Progenitor cell of endocrine pancreas (in vitro differentiated cells): ENCODE measurements at places on chromosomes 2 and 18. TPM values are rescaled to one million over a fixed set of nuclear protein-coding genes. Genes with fewer than 3 reads are reported as not detected.
A peak's percentile ranks its signal among the peaks of the same experiment; 100 is the strongest.

DNA sequence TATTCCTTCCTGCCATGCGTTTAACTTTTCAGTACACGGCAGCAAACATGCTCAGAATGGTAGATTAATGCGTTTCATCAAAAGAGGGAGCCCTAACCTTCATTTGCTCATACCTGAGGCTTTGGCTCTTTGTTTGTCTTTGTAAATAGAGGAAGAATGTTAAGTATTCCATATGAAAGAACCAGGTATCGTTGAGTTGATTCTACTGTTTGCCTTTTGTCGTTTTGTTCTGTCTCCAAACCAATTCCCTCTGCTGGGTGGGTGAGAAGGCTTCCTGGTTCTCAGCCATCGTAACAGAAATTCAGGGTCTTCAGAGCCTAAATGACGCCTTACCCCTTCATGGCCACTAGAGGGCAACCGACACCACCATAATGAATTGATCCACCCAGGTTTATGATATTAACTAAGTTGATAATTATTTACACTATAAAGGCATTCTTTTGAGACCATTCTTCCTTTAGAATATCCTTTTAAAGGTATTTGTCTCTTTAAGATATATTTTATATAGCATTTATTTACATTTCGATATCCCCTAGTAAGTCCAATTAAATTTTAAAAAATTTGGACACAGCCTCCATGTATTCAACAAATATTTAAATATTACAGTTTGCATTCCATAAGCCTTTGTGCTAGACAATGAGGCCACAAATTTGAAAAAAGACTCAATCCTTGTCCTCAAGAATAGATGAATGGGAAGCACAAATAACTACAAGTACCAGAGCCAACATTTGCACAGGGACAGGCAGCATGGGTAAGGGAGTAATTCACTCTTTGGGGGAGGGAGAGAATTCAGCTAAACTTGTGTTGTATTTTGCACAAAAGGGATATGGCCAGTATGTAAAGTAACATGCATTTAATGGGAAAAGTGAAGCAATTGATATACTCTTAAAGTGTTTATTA, 48.1 kb downstream of the TIMM21 start:
- H3K4me1 ChIP-seq: peaks cover 13% of the 10 kb centered on the region
- peak overlapping the region; percentile 84 for H3K27ac ChIP-seq
- DNase-seq: no peak
- H3K4me3 ChIP-seq: peak overlapping the region; percentile 62
- H3K27me3 ChIP-seq: no peaks in the 10 kb centered on the region
- no peaks in the 10 kb centered on the region for H3K36me3 ChIP-seq

DNA sequence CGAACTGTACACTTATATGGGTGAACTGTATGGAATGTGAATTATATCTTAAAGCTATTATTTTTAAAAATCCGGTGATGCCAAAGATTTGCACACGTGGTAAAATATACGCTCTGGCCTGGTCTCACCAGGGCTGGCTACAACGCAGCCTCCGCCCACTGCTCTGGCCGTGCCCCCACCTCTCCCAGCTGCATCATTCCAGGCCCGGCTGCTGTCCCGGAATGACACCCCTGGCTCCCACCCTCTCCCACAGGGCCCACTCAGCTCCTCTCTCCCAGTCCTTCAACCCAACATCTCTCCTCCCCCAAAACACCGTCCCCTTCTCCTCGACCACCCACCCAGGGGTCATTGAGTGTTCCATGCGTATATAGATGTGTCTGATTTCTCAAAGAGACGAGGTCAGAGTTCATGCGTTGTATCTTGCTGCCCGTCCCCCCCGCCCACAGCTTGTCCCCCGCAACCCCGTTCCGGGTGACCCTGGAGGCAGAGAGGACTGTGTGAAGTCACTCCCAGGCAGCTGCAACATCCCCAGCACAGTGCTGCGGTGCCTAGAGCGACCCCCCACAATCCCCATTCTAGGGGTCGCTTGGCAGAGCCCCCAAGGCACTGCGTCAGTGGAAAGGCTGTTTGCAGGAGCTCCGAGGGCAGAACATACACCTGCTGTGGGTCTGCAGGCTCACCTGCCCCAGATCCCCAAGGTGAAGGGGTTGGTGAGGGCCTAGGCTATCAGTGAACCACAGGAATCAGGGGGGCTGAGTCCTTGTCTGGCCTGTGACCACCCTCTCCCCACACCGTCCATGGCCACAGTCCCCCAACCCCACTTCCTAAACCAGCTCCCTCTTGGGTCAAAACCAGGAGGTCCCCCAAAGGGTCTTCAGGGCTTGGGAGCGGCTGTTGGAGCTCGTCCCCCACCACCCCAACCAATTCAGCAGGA, 13.3 kb downstream of the DNMT3A start:
- DNase-seq: no peak
- no peaks in the 10 kb centered on the region for H3K27me3 ChIP-seq
- peaks cover 19% of the 10 kb centered on the region for H3K36me3 ChIP-seq
- H3K27ac ChIP-seq: no peak overlapping the region
- H3K4me1 ChIP-seq: peaks cover 7% of the 10 kb centered on the region

GRCh38 chr2:126513033-126513432, 142.9 kb upstream of the GYPC start:
- H3K36me3 ChIP-seq: no peaks in the 10 kb centered on the region
- H3K27me3 ChIP-seq: peaks cover 31% of the 10 kb centered on the region
- no peak overlapping the region for H3K4me3 ChIP-seq
- H3K4me1 ChIP-seq: peaks cover 11% of the 10 kb centered on the region
- DNase-seq: no peak

- H3K27me3 ChIP-seq: no peaks in the 10 kb centered on the region
- H3K27ac ChIP-seq: no peak overlapping the region
- H3K36me3 ChIP-seq: peaks cover 23% of the 10 kb centered on the region
- no peak overlapping the region for H3K4me3 ChIP-seq
- H3K4me1 ChIP-seq: peaks cover 3% of the 10 kb centered on the region
Observed at GRCh38 chr18:39701839-39702238, 2136.2 kb upstream of the CELF4 start.

GRCh38 chr2:16148632-16149348, 208.4 kb downstream of the MYCN start:
- DNase-seq: no peak
- no peak overlapping the region for H3K27ac ChIP-seq
- H3K4me3 ChIP-seq: no peak overlapping the region
- H3K27me3 ChIP-seq: no peaks in the 10 kb centered on the region

DNA sequence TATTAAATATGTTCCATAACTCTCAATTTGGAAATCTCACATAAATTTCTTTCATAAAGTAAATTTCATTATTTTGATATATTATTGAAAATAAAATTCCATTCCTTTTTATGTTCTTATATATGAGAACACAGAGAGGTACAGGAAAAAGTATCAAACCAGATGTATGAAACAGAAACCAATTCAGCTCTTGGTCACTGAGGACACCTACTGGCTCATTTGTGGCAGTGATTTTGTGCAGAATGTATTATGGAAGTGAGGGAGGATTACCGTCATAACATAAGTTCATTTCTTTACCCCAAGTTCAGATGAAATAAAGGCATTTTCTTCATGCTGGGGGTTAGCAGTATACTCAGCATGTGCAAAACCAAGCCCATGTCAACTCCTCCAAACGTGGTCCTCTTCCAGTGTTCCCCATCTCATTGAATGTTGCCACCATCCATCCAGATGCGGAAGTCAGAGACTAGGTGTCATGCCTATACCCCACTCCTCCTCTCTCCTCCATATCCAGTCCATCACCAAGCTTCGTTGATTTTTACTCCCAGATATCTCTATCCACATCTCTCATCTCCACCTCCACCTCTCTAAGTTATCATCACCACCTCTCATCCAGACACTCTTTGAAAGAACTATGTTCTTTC, 41.7 kb upstream of the MALL start:
- peaks cover 14% of the 10 kb centered on the region for H3K36me3 ChIP-seq
- no peaks in the 10 kb centered on the region for H3K4me1 ChIP-seq
- H3K27ac ChIP-seq: no peak overlapping the region
- H3K27me3 ChIP-seq: no peaks in the 10 kb centered on the region

DNA sequence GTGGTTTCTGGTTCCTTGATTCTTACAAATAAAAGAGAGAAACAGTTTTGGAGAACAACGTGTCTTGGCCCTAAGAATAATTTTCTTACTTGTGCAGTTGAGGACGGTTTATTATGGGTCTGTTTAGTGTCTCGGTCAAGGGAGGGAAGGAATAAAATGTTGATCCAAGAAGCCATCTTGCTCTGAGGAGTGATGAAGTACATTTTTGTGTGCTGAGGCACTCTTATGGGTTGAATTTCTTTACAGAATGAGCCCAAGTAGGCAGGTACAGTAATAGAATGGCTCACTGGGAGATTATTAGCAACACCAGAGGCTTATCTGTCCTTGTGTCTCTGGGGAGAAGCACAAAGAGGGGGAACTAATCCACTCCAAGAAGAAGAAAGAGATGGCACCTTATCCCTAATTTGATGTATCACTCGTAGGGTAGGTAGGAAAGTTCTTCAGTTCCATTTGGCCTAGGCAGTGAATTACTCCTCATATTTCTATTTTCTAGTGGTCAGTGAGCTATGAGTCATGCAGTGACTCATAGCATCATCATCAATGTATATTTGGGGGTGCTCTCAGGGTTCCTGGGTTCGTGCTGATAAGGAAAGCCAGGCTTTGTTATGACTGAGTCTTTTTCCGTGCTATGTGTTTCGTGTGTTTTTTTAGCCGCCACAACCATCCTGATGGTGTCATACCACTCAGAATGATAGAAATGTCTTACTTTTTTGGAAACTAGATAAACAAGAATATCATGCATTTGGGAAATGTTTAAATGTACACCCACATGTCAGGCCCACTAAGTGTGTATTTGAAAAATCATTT, 250.1 kb upstream of the CTAGE1 start:
- H3K4me1 ChIP-seq: peaks cover 3% of the 10 kb centered on the region
- no peak for DNase-seq
- no peaks in the 10 kb centered on the region for H3K27me3 ChIP-seq
- H3K4me3 ChIP-seq: no peak overlapping the region
- no peak overlapping the region for H3K27ac ChIP-seq

GRCh38 chr2:40556739-40557138, 104.8 kb upstream of the SLC8A1 start:
- H3K4me3 ChIP-seq: no peak overlapping the region
- DNase-seq: no peak
- H3K36me3 ChIP-seq: no peaks in the 10 kb centered on the region
- peaks cover 6% of the 10 kb centered on the region for H3K27me3 ChIP-seq

GRCh38 chr2:240955306-240956170, 42.9 kb upstream of the SNED1 start:
- H3K4me3 ChIP-seq: no peak overlapping the region
- no peaks in the 10 kb centered on the region for H3K36me3 ChIP-seq
- peak; percentile 5 for DNase-seq
- H3K27ac ChIP-seq: no peak overlapping the region
- peaks cover 14% of the 10 kb centered on the region for H3K27me3 ChIP-seq
- H3K4me1 ChIP-seq: peaks cover 5% of the 10 kb centered on the region

- peaks cover 3% of the 10 kb centered on the region for H3K27me3 ChIP-seq
- peaks cover 5% of the 10 kb centered on the region for H3K36me3 ChIP-seq
- no peaks in the 10 kb centered on the region for H3K4me1 ChIP-seq
Observed at GRCh38 chr2:134590679-134591078, 128.1 kb downstream of the TMEM163 start.

- no peaks in the 10 kb centered on the region for H3K4me1 ChIP-seq
- H3K4me3 ChIP-seq: no peak overlapping the region
- peaks cover 4% of the 10 kb centered on the region for H3K36me3 ChIP-seq
- DNase-seq: no peak
- H3K27ac ChIP-seq: no peak overlapping the region
Observed at GRCh38 chr2:128341621-128342020, 23.0 kb upstream of the HS6ST1 start.

- no peak for DNase-seq
- no peaks in the 10 kb centered on the region for H3K4me1 ChIP-seq
- H3K27ac ChIP-seq: no peak overlapping the region
- H3K27me3 ChIP-seq: no peaks in the 10 kb centered on the region
- no peaks in the 10 kb centered on the region for H3K36me3 ChIP-seq
- no peak overlapping the region for H3K4me3 ChIP-seq
Observed at GRCh38 chr18:6013171-6013810, 118.0 kb upstream of the TMEM200C start.

DNA sequence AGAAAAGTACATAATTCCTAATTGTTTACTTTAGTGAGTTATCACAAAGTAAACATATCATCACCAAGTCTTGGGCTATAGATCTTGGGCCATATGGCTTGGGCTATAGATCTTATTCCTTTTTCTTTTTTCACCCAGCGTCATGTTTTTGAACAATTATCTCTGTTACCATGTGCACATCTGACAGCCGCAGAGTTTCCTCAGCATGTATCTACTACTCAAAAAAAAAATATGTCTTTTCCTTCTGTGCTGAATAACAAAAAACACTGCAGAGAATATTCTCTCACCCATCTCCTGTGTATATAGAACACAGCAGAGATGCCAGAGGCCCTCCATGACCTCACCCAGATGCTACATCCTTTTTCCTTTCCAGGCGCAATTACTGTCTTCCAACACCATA, 76.2 kb upstream of the MYO3B start:
- no peaks in the 10 kb centered on the region for H3K4me1 ChIP-seq
- H3K27me3 ChIP-seq: peaks cover 17% of the 10 kb centered on the region
- H3K27ac ChIP-seq: no peak overlapping the region
- DNase-seq: no peak
- no peaks in the 10 kb centered on the region for H3K36me3 ChIP-seq

DNA sequence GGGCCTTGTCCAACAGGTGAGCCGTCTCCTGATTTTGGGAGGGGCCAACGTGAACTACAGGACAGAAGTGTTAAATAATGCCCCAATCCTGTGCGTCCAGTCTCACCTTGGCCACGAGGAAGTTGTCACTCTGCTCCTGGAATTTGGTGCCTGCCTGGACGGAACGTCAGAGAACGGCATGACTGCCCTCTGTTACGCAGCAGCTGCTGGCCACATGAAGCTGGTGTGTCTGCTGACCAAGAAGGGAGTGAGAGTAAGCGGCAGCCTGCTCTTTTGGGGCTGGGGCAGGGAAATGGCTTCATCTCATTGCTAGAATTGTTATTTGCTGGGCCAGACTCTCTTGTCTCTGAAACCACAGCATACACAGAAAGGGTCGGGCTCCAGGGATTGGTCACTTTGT, 92.3 kb downstream of the WDSUB1 start:
- DNase-seq: no peak
- no peaks in the 10 kb centered on the region for H3K4me1 ChIP-seq
- H3K4me3 ChIP-seq: no peak overlapping the region
- H3K27me3 ChIP-seq: no peaks in the 10 kb centered on the region

DNA sequence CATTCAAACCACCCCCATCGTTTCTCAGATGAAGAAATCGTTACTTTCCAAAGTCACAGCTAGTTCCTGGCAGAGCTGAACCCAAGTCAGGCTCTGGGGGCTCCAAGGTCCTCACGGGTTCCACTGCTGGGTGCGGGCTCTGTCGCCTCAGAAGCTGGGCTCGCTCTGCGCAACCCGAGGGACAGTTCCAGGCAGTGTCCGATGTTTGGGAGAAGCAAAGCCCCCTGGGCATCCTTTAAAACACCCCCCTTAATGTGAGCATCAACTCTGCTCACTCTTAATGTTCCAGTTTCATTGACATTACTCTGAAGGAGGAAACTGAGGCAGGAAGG, 796 bp downstream of the AOX1 start:
- H3K4me3 ChIP-seq: peak overlapping the region; percentile 72
- peaks cover 36% of the 10 kb centered on the region for H3K27me3 ChIP-seq
- no peaks in the 10 kb centered on the region for H3K36me3 ChIP-seq
- DNase-seq: no peak
- no peak overlapping the region for H3K27ac ChIP-seq

- no peak overlapping the region for H3K4me3 ChIP-seq
- no peak for DNase-seq
- no peak overlapping the region for H3K27ac ChIP-seq
- H3K4me1 ChIP-seq: peaks cover 1% of the 10 kb centered on the region
Observed at GRCh38 chr18:57404345-57404744, 30.8 kb upstream of the ONECUT2 start.

The G6PC2 gene
- total RNA-seq: not detected in 2 replicates

The PARD6G gene
- 21.5 and 25.8 TPM in 2 replicates for total RNA-seq

The MEIS1 gene
- total RNA-seq: 296 and 306 TPM in 2 replicates

The GAREM1 gene
- total RNA-seq: 11.0 and 11.4 TPM in 2 replicates

The ADD2 gene
- total RNA-seq: 1.1 and 1.3 TPM in 2 replicates

The CD207 gene
- total RNA-seq: not detected in 2 replicates

The TCF7L1 gene
- 57.2 and 62.7 TPM in 2 replicates for total RNA-seq

The STARD6 gene
- total RNA-seq: not detected in 2 replicates

The SFT2D3 gene
- 13.7 and 15.3 TPM in 2 replicates for total RNA-seq
